ENCODE measurements at places on chromosomes 6 and 20. TPM values are rescaled to one million over a fixed set of nuclear protein-coding genes. Genes with fewer than 3 reads are reported as not detected.

Gene CCN6
- not detected for total RNA-seq

Gene SMOC2
- total RNA-seq, result not detected

Gene SNRPB
- total RNA-seq, result 1,017 TPM

Gene AKAP12
- 158 TPM for total RNA-seq
